ENCODE measurements at places on chromosomes 11 and 22. TPM values are rescaled to one million over a fixed set of nuclear protein-coding genes. Genes with fewer than 3 reads are reported as not detected.

Gene ANO9
- polyA plus RNA-seq, result 12.7 TPM

Gene FREY1
- polyA plus RNA-seq, result 0.55 TPM

Gene SAA4
- not detected for polyA plus RNA-seq

Gene OR5M11
- polyA plus RNA-seq, result not detected

Gene LRRC75B
- 25.8 TPM for polyA plus RNA-seq

Gene CRYBB3
- 0.32 TPM for polyA plus RNA-seq

Gene MMP1
- polyA plus RNA-seq, result 0.24 TPM

Gene SLC22A8
- 53.5 TPM for polyA plus RNA-seq
